Stimulated activated CD8-positive, alpha-beta memory T cell treated with anti-CD3 and anti-CD28 coated beads, Interleukin-4, amount 100 ng/mL, for 1 hour (primary cell): ENCODE measurements at places on chromosomes 7 and 10.

- DNase-seq: no peak
Measured at GRCh38 chr7:124655990-124656389, 109.6 kb downstream of the GPR37 start.

GRCh38 chr10:85508159-85508558 is 858.4 kb downstream of the GRID1 start:
- DNase-seq: no peak

DNA sequence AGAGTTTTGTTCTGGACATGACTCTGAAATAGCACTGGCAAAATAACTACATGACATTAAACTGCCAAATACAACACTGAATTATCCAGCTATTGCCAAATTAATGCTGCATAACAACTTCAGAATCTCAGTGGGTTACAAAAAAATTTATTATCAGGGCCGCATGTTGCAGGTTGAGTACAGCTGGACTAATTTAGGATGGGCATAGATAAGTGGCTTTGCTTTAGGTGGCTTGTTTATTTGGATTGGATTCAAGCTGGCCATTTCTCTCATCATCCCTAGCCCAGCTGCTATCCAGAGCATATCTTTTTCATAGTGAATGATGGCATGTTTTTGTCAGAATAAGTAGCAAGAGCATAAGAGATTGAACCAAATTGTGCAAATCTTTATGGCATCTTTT is 1277.1 kb downstream of the REEP3 start:
- DNase-seq: no peak

DNA sequence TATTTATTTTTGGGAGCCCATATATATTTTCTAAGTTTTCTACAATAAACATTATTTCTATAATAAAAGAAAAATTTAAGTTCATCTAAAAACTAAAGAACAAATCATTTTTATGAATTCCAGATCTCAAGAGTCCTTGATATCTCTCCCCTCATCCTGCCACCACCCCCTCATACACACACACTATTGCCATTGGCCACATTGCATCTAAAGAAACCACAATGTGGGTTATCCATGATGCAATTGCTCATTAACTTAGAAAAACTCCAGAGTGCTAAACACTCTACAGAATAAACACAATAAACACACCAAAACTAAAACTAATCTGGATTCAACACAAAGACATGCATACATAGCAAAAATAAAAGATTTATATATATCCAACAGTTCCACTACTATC is 37.8 kb downstream of the FAM13C start:
- no peak for DNase-seq

DNA sequence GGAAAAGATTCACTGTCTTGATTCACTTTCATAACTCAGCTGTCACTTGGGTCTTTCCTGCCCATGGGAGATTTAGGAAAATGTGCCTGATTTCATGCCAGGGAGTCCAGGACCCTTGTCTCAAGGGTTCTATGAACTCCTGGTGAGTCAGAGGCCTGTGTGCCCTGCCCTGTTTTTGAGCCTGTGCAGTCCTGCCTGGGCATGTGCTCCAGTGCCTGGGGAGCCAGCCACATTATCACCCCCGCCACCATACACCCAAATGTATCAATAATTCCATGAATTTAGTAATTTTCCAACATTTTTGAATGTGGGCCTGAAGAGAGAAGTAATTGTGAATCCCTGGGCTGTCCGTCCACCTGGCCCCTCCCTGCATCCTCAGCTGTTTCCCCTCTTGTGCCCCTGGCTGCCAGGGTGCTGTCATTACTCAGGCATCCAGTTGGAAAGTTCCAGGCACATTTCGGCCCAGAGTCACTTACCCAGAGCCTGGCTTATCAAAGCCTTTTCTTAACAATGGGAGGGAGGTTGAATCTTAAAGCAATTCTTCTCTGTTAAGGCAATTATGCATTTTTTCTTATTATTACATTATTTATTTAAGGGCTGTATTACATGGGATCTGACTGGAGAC is 287.8 kb upstream of the CDC14C start:
- DNase-seq: no peak

DNA sequence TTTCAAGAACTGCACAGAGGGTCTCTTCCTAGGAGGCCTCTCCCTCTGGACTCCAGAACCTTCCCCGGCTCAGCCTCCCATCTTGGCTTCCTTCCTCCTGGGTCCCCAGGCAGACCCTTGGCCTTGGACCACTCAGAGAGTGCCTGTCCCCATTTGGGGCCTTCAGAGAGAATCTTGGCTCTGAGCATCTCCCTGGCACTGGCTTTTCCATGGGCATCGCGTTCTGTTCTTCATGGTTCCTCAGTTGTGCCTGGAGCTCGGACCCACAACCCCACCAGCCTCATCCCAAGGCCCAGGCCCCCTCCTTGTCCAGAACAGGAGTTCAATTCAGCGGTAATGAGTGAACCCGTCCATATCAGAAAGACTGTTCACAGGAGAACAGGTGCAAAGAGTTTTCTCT is 73.4 kb downstream of the VIPR2 start:
- no peak for DNase-seq

DNA sequence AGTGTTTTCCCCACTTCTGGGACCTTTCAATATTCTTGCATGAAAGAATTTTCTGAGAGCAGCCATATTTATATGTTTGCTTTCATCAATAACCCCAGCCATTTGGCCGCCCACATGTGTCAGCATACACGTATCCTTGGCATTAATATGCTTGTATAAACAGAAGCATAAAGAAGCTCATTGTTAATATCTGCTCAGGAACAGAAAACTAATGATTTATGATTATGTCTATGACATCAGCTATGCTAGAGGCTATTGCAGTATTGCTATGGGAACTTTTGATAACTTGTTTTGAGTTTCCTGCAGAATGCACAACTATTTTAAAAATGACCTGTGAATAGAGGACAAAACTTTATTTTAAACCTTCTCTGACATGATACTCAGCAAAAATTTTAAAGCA is 300.9 kb upstream of the MTPN start:
- DNase-seq: no peak

DNA sequence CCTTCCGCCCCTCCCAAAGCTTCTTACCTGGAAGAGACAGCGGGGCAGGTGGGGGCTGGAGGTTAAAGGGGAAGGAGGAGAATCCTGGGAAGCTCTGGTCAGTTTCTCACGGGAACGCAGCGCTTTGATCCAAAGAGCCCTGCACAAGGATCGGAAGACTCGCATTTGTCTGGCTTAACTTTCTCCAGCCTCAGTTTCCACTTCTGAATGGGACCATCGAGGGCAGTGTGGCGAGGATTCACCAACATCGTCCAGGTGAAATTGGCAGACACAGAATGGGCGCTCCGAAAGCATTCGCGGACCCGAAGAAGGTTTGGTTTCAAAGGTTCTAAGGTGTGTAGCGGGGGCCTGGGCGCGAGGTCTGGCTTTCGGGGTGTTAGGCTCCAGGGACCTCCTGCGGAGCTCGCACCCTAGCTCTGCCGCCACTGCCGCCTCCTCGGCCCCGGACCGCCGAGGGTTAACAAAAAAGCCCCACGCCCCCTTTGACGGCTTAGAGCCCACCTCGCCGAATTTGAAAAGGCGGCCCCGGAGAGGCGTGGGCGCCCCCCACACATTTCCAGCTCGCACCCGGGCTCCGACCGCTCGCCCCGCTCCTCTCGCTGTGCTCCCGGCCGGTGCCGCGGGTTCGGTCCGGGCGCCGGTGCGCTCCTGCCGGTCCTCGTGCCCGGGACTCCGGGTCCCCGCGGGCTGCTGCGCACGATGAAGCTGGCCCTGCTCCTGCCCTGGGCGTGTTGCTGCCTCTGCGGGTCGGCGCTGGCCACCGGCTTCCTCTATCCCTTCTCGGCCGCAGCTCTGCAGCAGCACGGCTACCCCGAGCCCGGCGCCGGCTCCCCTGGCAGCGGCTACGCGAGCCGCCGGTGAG is at the start of gene COL26A1:
COL26A1 (plus strand) TSS at position 542 of the 862 bp plus-strand sequence; CDS start at position 700, 158 bp downstream.
- no peak for DNase-seq

DNA sequence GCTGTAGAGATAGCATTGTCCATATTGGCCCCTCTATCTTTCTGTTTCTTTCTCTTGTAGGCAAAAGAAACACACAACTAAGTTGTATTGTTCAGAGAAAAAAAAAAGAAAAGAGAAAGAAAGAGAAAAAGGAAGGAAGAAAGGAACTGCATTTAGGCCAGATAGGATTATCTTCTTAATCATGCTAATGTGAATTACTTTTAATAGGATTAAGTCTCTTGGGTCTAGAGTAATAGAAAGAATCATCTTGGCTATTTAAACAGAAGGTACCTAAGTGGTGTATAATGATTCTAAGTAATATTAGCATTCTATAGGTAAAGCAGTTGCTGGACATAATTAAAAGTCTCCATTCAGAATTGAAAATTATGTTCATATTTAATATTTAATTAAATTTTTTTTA is 42.2 kb downstream of the GPR85 start:
- no peak for DNase-seq

GRCh38 chr7:113159746-113160339 is 41.5 kb upstream of the SMIM30 start:
- no peak for DNase-seq

- DNase-seq: no peak
Measured at GRCh38 chr7:116521046-116521664, 3.7 kb upstream of the CAV1 start.

- DNase-seq: no peak
Measured at GRCh38 chr7:30201161-30201666, 66.4 kb downstream of the MTURN start.

DNA sequence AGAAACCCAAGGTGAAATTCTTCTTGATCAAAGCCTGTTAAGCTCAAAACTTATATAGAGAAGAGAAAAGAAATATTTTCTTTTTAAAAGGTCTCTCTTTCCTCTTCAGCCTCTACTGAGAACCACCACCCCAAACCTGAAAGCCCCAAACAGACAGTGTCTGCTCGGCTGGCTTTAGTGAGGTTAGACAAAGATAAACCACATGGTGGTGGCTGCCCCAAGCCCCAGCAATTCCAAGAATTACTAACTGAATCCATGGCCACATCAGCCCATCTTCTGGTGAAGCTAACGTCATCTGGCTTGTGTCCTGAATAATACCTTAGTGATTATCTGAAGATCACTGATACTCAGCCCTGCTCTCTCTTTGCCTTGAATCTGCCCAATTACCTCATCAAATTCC is 275.0 kb downstream of the ELMO1 start:
- DNase-seq: no peak

- no peak for DNase-seq
Measured at GRCh38 chr7:151595702-151596350, 76.1 kb upstream of the RHEB start.

- no peak for DNase-seq
Measured at GRCh38 chr10:68251625-68252495, 19.9 kb upstream of the ATOH7 start.

DNA sequence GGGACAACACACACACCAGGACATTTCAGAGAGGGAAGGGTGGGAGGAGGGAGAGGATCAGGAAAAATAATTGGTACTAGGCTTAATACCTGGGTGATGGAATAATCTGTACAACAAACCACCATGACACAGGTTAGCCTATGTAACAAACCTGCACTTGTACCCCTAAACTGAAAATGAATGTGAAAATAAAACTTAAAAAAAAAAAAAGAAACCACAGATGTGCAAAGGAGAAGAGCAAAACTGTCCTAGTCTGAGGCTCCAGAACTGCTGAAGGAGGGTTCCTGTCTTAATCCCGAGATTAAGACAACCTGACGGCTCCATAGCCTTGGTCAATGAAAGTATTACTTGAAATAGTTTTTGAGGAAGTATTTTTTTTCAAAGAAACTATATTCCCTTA is 423.0 kb downstream of the NEBL start:
- no peak for DNase-seq

GRCh38 chr10:131500892-131501291 is 189.4 kb upstream of the TCERG1L start:
- DNase-seq: no peak

- no peak for DNase-seq
Measured at GRCh38 chr10:128016423-128017060, 109.6 kb downstream of the PTPRE start.

DNA sequence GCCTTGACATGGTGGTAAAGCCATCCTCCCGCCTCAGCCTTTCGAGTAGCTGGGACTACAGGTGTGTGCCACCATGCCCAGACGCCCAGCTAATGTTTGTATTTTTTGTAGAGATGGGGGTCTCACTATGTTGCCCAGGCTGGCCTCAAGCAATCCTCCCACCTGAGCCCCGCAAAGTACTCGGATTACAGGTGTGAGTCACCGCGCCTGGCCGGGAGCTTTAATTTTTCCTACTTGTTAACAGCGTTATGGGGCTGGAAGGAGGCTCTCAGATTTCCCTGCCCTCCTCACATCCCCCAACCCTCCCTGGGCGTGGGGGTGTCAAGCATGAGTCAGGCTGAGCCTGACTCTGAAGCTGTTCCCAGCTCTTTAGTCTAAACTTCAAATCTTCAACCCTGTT is 8.3 kb downstream of the ALKBH4 start:
- no peak for DNase-seq

DNA sequence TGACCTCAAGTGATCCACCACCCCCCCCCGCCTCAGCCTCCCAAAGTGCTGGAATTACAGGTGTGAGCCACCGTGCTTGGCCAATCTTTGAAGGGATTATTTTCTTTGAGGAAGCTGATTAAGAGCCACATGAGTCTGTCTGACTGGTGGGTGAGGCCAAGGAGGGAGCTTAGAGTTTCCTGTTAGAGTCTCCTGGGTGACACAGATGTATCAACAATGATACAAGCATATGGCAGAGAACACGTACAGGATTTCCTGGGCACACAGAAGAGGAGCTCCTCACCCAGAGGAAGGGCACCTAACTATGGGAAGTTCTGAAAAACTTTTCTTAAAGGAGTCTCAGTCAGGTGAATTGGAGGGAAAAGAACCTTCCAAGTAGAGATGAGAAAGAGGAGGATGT is 69.4 kb downstream of the GOLGA7B start:
- no peak for DNase-seq

GRCh38 chr7:106613848-106614560 is 47.0 kb downstream of the CCDC71L start:
- DNase-seq: no peak

GRCh38 chr10:90993340-90993739 is 72.5 kb upstream of the ANKRD1 start:
- DNase-seq: no peak

DNA sequence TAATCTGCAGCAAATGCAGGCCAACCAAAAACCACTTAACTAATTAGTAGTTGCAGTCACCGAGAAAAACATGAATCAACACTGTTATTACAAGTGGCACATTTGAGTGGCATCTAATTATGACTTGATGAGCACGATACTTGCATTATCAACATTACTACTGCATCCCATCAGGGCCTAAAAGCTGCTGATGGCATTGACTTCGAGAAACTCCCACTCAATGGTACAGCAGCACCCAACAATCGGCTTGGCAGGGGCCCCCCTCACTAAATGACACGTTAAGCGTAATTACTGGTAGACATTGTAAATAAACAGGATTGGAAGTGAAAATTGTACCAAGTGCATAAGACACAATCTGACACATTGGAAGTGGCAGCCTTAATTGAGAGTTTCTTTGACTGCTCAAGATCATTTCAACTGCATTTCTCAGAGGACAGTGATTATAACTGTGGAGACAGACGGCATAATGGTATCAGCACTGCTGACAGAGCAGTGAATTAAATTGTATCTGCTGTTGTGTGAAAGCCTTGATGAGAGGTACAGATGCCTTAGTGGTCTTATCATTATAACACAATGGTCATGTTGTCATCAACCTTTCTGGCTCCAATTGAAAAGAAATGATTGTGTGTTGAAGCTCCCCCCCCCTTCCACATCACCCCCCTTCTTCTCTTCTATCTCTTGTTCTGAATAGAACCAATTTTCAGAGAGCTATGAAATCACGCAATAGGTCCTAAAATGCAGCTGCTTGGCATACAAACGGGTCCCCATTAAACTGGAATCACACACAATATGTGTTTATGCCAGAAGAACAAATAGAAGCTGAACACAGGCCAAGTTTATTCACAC is 43.4 kb downstream of the SHTN1 start:
- DNase-seq: no peak
